ENCODE measurements at places on chromosomes 4 and X.

DNA sequence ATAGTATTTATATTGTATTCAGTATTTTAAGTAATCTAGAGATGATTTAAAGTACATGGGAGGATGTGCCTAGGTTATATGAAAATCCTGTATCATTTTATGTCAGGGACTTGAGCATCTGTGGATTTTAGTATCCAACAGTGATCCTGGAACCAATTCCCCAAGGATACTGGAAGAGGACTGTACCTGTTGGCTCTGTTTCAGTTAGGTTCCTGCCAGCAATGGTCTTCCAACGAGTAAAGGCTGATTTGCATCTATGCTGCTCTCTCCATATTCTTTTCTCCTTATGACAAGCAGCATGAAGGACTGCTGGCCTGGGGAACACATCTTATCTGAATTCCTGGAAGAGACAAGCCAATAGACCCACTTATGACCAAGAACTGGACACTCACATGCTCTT, 34.9 kb downstream of the ASB9 start:
- no peak for DNase-seq

DNA sequence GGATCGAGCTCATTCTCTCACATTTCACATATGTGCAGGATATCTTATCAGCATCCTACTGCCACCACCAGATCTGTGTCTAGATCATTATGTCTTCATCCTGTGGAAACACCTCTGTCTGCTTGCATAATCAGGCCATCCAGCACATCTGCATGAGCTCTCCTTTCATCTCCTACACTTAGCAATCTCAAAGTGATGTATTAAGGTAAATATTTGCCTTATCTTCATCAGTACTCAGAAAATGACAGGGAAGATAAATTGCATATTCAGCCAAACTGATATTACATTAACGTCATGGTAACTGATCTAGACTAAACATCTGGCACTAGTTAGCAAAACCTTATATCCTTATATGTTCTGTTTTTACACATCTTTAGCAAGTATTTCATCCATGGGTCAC, 207.3 kb upstream of the PABPC4L start:
- no peak for DNase-seq

- no peak for DNase-seq
These were observed 44.1 kb downstream of the SMIM20 start for GRCh38 chr4:25958110-25958509.

DNA sequence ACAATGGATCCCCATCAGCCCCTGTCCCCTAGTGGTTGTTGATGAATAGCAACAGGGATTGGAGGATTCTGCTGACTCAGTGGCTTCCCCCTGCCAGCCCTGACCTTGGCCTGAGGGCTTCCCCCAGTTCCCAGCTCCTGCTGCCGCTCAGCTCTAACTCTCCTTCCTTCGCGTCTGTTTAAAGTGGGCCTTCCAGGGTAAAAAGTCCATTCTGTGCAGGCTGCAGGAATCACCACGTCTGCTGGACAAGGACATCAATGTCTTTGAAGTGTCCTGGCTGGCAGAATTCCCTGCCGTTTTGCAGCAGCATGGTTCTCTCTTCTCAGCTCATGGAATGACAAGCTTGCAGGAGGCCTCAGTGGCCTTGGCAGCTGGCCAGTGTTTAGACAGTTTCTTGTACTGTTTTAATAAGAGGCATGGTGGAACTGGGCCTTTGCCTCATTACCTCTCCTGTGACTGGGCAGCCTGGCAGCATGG, 152.5 kb upstream of the STX18 start:
- DNase-seq = no peak

DNA sequence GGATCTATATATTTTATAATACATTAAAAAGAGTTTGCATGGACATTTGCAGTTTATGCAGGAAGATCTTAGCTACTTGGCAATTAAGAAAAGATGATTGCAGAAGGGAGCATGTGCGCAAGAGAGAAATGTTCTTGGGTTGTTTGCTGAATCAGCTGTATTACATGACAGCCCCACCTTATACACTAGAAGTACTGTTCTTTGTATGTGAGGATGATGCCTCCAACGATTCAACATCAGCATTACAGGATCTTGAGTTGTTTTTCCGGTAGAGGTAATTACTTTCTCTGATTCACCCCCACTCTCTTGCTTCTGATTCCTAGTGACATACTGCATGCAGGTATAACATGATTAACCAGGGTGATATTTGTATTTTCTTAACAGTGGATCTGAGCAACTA, 140.8 kb downstream of the PCDH7 start:
- DNase-seq = no peak

DNA sequence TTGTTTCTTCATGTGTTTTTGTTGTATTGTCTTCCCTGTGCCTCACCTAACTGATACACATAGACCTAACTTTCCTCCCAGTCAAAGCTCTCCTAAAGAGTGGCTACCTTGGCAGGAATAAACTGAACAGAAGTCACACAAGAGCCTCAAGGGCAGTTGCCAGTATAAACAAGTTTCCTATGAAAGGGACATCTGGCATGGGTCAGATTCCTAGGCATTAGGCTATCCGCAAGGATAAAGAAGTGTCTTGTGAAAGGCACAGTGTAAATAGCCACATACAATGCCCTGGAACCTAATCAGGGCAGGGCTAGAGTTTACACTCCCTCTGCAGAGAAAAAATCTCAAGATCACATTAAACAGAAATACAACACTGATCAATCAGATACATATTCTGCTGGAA, 220.8 kb downstream of the SPANXN3 start:
- no peak for DNase-seq

DNA sequence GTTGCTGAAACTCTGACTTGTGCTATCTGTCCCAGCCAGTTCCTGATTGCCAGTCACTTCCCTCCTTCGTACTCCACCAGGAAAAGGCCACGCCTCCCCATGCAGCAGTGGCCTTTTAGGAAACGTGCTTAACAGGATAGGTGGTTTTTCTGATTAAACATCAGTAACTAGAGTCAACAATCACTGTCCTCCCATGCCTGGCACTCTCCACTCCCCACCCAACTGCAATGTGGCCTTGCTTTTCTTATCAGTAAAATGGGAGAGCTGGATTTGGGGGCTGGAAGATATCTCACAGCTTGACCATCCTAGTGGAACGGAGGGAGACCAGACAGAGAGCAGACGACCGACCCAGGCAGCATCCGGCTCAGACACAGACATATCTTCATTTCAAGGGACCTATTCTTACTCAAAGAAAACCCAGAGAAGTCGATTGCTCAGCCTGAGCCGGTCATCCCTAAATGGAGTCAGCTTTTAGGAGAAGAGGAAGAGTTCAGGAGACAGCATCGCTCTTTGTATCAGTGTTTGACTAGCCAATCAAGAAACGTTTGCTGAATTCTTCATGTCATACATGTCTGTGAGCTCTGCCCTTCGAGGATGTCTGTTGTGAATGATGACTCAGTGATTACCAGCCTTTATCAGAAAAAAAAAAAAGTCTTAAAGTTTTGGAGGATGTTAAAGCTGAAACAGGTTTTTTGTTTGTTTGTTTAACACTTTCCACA, 12.7 kb upstream of the UBA6 start:
- no peak for DNase-seq

DNA sequence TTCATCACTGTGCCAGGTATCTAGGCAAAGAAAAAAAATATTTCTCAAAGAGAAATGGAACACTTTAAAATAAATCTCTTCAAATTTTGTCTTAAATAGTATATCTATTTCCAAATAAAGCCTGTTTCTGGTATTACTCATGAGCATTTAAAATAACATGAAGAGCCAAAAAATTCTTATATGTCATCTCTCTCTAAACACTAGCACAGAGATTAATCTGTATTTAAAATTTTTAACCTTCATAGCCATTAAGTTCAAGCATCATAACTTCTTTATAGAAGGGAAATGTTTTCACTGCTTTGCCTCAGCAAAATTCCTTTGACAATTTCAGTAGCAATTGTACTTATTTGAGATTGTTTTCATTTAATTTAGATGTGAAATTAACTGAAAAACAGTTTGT, 5.1 kb upstream of the CORIN start:
- no peak for DNase-seq

DNA sequence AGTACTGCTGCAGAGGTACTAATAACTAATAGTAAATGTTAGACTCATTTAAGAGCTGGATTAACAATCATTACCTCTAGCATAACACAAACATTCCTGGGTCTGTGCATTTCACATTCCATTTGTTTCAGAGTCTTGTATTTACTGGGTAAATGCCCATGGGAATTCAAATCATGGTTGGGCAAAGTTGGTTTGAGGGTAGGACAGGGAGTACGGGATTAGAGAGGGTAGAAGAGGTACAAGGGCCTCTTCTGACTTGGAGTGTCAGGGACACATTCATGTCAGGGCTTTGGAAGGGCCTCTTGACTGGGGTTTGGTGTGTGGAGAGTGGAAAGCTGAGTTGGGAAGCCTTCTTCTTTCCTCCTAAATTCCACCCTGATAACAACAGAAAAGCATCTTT, 65.9 kb downstream of the WWC2 start:
- DNase-seq = no peak

All from cortex of kidney (tissue), 1 donor.